CD4-positive, alpha-beta T cell treated with Interleukin-6 for 4 hours (primary cell): ENCODE measurements at places on chromosomes 12 and 14.

GRCh38 chr12:127987199-127987901 lies 279.6 kb upstream of the TMEM132C start:
- DNase-seq = no peak

GRCh38 chr14:100069161-100069800 lies 4.1 kb downstream of the EVL start:
- no peak for DNase-seq

DNA sequence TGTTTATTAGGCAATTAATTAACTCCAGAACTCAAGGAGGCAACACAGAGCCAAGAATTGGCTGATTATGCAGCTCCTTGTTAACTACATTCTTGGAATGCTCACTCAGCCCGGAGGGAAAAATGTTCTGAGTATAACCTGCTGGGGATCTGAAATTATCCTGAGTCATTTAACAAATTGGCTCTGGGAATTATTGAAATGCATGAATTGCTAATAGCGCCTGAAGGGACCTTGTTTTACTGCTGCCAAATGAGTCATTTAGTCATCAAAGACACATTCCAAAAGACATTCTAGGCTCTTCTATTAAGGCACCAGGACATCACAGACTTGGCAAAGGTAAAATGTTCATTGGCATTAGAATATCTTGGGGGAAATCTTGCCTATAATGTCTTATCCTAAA lies 13.0 kb downstream of the TMEM52B start:
- DNase-seq = no peak

- DNase-seq = no peak
These were observed 4.7 kb upstream of the CDH24 start for GRCh38 chr14:23062002-23062401.

- no peak for DNase-seq
These were observed 157.5 kb downstream of the TMTC3 start for GRCh38 chr12:88299567-88300101.
